ENCODE measurements at places on chromosomes 4 and X.

GRCh38 chr4:148926276-148927260 is 484.4 kb upstream of the NR3C2 start:
- DNase-seq = no peak

DNA sequence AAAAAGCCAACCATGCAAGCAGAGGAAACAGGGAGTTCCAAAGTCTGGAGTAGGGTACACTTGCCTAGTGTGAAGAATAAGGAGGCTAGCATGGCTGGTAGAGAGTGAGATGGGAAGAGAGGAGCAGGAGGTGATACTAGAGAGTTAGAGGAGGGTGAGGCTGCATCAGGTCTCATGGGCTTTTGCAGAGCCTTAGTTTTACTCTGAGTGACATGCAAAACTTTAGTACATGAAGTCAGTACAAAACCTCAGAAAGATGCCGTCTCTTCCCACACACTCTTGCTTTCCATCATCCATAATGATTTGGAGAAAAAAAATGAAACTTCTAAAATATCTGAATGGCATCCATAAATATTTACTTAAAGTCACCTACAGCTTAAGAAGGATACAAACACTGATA is 5.0 kb downstream of the OPRPN start:
- DNase-seq = no peak

- no peak for DNase-seq
Observed at GRCh38 chrX:95290455-95290854, 1394.2 kb upstream of the DIAPH2 start.

DNA sequence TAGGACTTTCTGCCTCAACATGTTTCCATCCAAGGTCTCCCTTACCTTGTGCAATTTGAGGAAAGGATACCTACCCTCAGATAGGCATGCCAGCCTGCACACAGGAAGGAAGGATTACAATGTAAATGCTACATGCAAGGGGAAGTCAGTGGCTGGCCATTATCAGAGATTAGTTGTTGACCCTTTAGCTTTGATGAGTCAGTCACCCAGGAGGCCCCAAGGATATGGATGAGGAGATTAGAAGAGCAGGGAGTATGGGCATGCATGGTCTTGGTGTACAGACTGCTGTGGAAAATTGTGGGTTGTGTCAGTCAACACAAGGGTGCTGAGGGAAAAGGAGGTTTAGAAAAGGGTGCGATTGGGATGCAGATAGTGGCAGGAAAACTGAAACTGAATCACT is 92.0 kb downstream of the GUCY2F start:
- DNase-seq = no peak

Data from GM20000 (cell line).